K562 (cell line): ENCODE measurements at places on chromosomes 7 and 10.
A peak's percentile ranks its signal among the peaks of the same experiment; 100 is the strongest.

DNA sequence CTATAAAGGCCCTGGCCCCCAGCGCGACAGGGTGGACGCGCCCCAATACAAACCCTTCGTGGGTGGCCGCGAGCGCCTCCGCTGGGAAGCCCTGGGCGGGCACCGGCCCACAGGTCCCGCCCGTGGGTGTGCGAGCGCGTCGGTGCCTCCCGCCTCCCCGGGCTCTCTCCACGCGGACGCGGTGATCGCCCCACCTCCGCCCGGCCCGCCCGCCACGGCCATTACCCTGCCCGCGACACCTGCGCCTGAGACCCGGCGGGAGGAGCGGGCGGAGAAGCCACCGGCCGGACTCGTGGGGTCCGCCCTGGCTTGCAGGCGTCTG is 81.2 kb downstream of the PAX2 start:
- no peak for DNase-seq

DNA sequence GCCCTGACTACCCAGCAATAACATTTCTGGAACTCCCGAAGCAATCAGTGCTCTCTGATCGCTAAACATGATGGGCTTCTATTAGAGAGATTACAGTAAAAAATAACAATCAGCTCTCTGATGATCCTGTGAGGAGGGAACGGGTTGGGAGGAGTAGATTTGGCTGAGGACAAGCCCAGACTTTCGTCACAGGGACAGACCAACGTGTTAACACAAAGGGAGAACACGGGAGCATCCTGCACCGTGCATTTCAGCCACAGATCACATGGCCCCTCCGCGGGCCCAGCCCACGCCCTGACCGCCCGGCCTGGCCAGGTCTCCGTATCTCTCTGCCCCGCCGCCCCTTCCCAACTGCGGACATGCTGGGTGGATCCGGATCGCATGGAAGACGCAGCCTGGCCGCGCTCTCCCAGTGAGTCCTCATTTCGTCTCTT is 95.0 kb upstream of the AGBL3 start:
- no peak for DNase-seq

DNA sequence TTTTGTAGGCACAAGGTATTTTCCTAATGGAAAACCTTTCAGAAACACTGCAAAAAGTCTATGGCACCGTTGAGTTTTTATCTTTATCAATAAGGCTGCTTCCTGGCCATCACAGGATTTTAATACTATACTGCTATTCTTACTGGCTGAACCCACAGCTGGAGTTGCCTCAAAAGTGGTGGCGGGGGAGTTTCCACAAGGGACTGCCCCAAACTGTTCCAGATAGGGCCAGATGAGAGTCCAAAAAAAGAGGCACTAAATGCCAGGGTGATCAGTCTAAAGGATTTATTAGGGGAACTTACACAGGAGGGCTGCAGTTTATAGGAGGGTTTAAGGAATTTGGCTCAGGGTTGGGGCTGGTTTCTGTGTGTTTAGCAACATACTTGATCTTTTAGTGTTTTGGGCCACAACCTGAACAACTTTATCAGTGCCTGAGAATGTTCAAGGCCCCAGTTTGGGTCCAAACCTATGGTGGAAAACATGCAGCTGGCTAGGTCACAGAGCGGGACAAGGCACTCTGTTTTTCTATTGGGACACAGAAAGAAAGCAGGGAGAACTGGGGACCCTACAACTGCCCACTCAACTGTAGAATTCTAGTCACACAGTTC is 41.4 kb downstream of the STAM start:
- no peak for DNase-seq

DNA sequence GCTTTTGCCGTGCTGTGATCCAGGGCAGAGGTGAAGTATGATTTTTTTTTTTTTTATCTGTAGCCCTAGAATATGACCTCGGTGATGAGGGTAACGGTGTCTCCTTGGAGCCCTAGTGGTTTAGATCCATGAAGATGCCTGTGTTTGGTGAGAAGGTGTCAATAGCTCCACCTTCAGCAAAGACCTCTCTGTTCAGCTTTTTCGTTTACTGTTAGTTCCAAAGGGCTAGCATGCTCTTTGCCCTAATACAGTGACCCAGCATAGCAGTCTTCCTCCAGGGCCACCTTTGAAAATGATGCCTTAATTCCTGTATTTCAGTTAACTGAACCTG is 746 bp upstream of the MRPS16 start:
- peak; percentile 48 for DNase-seq

GRCh38 chr10:45418849-45419675 is 45.0 kb downstream of the ALOX5 start:
- DNase-seq = no peak

DNA sequence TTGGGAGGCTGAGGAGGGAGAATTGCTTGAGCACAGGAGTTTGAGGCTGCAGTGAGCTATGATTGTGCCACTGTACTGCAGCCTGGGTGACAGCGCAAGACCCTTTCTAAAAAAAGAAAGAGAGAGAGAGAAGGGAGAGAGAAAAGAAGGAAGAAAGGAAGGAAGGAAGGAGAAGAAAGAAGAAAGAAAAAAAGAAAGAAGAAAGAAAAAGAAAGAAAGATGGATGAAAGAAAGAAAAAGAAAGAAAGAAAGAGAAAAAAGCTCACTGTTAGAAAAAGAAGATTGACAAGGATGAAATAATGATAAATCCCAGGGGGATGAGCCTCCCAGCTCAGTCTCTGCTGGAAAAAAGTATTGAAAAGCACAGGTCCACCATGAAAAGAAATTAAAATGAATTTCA is 22.8 kb upstream of the CARD11 start:
- no peak for DNase-seq

GRCh38 chr10:124180947-124181549 is 87.7 kb upstream of the CHST15 start:
- DNase-seq = no peak

DNA sequence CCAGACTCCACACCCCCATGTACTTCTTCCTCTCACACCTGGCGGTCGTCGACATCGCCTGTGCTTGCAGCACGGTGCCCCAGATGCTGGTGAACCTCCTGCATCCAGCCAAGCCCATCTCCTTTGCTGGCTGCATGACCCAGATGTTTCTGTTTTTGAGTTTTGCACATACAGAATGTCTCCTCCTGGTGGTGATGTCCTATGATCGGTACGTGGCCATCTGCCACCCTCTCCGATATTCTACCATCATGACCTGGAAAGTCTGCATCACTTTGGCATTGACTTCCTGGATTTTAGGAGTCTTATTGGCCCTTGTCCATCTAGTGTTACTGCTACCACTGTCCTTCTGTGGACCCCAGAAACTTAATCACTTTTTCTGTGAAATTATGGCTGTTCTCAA is 4.8 kb downstream of the OR2A25 start:
- no peak for DNase-seq

DNA sequence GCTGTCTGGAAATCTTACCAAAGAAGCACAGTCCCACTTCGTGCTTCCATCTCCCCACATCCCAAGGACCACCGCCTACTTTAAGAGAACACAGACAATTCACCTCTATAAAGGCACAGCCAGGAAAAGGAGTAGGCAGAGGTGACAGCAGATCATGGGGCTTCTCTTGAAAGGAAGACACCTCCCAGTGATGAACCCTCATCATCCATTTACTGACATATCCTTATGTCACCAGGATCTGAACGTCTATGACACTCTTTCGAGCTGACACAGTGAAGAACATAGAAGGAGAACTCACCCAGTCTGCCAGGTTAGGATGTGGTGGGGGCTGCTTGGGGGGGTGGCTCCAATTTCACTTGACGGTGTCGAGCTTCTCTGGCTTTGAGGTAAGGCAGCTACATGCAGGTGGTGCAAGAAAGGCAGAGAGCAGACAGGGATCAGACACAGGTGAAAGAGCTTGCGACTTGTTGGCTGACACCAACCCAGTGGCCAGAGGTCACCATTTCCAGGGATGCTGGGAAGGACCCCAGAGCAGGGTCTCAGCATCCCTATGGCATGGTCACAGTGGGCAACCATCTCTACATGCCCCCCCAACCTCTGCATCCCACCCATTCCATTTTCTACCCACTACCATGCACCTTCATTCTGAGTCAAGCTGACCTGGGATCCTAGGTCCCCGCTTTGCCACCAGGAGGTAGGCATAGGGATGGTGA is 67.5 kb downstream of the PRPF18 start:
- no peak for DNase-seq

DNA sequence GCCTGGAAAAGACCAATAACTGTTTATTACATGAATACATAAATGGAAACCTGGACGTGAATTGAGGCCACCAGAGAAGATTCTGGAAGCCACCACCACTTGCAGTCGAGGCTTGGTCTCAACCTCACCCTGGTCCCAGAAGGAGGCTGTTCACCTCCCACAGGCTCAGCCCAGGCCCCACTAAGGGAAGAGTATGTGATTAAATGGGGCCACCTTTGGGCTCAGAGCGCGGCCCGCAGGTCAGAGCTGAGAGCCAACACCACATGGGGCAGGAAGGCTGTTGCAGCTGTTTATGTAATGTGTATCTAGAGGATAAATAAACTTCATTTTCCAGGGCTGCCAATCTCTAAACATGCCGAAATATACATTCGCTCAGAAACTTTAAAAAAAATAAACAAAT is 17.6 kb upstream of the FGFR2 start:
- no peak for DNase-seq

DNA sequence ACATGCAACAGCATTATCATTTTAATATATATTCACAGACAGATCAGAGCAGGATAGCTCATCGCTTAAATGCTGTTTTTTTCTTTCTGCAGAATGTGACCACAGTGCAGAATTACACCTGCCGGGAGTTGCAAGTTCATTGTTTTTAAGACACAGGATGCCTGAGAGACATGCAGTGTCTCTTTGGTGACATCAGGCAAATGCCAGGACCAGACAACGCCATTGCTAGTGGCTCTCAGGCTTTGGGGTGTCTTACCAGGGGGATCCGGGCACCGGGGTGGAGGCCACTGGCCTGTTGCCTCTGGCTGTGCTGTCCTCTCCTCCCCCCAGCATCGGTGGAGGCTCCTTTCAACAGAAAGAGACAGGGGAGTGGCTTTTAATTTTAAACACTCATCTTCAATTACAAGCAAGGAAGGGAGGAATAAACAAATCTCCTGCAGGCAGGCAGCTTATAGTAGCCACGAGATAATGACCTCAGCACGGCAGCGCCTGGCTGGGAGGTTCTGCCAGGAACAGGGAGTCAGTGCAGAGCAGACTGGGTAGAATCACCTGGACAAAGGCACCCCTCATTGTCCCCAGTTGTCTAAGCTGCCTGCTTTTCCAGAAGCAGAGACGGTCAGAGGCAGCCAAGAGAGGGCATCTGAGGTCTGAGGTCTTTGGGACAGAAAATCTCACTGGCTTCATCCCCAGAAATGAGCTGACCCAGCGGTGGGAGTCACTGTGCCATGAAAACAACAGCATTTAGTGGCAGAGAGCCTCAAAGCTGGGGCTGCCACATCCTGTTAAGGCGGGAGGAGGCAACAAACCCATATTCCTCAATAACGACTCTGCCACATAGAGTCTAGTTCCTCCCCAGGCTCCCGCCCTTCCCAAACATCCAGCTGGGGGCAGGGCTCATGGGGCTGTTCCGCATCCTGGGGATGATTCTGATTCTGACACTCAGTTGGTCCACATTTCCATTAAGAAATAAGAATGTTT is 148.4 kb downstream of the TCERG1L start:
- DNase-seq = no peak

GRCh38 chr7:2638224-2638991 is 6.6 kb downstream of the TTYH3 start:
- DNase-seq = no peak

GRCh38 chr7:146176860-146177259 is 60.3 kb downstream of the CNTNAP2 start:
- DNase-seq = no peak

GRCh38 chr10:49775014-49775413 is 12.9 kb upstream of the OGDHL start:
- DNase-seq = no peak

DNA sequence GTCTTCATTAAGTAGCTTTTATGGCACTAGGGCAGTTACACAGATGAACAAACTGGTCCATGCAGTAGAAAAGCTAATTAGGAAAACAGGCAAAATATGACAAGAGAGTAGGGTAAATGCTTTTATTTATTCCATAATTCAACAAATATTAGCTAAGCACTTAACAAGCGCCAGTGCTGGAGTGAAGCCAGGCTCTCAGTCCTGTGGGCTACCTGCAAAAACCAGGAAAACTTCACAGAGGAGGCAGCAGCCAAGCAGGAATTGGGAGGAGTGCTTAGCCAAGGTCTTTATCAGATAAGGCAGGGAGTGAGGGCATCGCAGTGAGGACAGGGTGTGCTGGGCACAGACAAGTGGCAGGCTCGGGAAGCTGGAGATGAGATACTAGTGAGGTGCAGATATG is 4.9 kb upstream of the KAT6B start:
- no peak for DNase-seq

DNA sequence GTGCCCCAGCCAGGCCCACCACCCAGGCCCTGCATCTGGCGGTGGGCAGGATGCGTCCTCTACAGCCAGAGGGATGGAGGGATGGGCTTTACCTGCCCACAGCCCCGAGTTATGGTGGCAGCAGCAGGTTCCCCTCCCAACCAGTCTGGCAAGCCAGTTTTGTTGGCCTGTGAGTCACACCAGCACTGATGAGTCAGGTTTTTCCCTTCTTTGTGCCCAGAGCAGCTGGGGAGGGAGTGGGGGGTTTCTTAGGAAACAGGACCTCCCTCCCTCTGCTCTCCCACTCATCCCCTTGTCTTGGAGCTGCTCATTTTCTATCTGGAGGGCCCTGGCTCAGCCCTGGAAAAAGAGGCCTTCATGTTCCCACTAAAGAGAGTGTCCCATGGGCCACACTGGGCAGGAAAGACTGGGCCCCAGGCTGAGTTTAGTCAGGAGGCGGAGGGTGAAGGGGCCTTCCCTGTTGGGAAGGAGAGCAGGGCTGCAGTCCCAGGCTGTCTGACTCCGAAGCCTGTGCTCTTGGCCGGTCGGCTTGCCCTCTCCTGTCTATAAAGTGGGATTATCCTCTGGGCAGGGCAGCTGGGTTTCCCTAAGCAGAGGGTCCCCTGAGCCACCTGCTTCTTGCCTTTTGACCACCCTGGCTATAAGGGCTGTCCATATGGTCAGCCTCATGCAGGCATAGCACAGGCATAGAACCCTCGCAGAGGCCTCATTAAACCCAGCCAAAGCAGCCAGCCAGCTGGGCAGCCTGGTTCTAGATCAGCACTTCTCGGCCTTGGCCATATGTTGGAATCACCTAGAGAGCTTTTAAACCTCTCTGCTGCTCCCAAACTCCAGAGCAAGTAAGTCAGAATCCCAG is 30.2 kb upstream of the ANKRD2 start:
- DNase-seq = peak; percentile 30

- DNase-seq = peak; percentile 96
Measured at GRCh38 chr10:13705526-13706174, 118.9 kb downstream of the PRPF18 start.

GRCh38 chr7:2530071-2530987 is 10.8 kb downstream of the LFNG start:
- DNase-seq = peak; percentile 78

- DNase-seq = no peak
Measured at GRCh38 chr10:128027306-128027705, 98.9 kb downstream of the MKI67 start.

GRCh38 chr10:418894-419293 is 270.6 kb downstream of the DIP2C start:
- no peak for DNase-seq

DNA sequence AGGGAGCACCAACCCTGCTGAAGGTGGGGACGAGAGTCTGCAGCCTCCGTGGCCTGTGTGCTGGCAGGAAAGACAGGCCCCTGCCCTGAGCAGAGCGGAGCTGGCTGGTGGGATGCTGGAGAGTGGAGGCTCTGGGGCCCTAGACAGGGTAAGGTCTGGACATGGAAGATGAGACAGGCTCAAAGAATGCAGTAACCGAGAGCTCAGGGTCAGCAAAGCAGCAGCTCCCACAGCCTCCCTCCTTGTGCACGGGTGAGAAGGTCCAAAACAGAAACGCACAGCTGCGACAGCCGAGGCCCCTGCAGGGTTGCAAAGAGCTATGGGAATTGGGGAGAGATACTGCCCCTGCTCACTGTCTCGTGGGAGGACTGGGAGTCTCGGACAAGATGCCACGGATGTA is 80.5 kb downstream of the TNS3 start:
- no peak for DNase-seq
